ENCODE measurements at places on chromosomes 5 and 9. TPM values are rescaled to one million over a fixed set of nuclear protein-coding genes. Genes with fewer than 3 reads are reported as not detected.

DNA sequence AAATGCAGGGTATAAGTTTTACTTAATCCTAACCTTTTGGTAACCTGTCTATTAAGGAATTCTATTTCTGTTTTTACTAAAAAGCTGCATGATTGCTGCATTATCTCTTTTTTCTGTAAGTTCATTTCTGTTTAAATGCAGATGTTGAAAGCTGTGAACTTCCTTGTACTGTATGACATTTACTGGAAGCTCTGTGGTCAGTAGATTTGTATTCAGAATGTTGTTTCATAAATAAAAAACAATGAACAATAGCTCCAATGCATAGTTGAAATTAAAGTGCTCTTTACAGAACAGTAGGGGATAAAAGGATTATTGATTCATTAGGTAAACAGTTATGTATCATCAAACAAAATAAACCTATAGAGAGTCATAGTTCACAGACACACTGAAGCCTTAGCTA lies 46.5 kb upstream of the FKTN start:
- DNase-seq, result no peak

DNA sequence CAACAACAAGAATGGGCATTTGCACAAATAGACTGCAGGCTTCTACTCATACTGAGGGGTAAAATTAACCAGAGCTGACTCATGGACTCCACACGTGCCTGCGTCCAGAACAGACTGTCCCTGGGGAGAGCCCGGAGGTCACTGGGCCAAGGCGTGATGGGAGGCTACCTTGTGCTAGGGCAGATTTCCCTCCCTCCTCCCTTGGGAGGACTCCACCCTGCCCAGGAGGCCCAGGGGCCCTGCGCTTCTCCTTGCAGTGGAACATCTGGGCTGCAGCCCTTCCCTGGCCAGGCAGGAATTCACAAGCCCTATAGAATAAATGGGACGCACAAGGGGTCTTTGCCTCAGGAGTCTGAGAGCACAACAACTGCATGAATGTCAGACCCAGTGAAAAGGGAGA lies 35.6 kb downstream of the IRX2 start:
- no peak for DNase-seq

RORB gene
- total RNA-seq, result 0.81 TPM

SERF1B gene
- 32.9 TPM for total RNA-seq

GRCh38 chr9:113953531-113953930 lies 77.4 kb downstream of the ZNF618 start:
- no peak for DNase-seq

NFIB gene
- total RNA-seq, result 114 TPM

TMEM232 gene
- not detected for total RNA-seq

DNA sequence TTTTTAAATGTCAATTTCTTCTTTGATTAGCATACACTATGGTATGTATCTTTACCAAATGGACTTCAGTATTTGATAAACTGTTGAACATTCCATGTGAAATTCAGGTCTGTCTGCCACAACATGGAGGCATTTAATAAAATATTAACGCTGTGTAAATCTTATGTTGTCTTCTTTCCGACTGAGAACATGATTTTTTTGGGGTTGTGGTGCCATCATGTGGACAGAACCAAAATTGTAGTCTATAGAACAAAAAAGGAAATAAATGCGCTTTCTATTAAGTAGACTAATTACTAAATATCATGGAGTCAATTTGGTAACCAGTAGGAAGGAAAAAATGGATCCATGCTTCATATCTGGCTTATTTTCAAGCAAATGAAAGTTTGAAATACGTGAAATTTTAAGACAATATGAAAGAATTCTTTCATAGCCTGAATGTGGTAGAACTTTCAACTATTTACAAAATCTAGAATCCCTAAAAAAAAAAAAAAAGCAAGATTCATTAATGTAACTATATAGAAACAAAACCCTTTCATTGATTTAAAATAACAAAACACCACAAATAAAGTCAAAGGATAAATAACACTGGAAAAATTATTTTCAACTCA lies 2.8 kb upstream of the PLK2 start:
- no peak for DNase-seq

DNA sequence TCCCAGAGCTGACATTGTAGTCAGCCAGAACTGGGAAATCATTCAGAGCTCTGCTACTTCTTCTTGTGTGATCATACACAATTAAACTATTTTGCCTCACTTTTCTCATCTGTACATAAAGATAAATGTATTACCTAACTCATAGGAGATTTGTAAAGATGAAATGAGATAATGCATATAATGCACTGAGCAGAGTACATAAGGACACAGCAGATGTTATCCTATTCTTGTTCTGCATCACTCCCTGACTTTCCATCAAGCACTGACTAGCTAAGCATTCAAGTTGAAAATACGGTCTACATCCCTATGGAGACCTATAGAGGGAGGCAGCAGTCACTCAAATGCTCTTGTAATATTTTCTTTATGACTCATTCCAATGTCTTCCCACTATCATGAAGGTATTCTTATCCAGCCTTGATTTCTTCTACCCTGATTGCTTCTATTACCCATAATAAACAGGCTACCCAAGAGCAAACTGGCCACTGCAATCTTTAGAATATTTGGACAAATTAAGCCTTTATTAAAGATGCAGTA lies 16.3 kb upstream of the PRR16 start:
- DNase-seq, result no peak

DNA sequence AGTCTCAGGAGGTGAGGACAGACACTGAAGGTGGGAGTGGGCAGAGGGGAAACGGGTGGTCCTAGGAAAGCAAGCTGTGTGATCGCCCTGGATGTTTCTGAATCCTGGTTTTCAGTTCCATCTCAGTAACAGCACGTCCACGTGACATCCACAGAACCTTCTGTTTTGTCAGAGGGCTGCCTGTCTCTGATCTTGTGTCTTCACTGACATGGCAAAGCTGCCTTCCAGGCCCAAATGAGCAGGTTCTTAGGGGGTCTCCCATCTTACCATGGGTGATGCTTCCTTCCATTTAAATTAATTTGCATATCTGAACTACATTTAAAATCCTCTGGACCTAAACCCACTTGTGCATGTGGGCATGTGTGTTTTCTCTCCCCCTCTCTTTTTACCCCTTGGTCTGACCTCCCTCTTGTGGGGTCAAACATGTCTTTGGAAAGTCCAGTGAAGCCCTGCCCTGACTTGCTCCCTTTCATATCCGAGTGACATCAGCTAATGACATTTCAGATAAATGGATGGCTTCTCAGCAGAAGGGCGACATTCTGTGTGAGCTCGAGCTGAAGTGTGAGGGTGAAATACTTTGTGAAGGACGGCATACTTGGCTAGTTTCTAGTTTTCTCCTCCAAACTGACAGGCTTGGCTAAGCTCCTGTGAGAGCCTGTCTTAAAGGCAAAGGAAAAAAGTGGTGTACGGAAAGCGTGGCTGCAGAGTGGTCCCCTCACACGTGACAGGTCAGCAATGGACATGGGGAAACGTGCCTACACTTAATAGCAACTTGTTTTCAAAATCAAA lies 204.8 kb upstream of the S1PR3 start:
- no peak for DNase-seq

- no peak for DNase-seq
Observed at GRCh38 chr9:129237803-129238202, 59.7 kb upstream of the IER5L start.

- DNase-seq, result no peak
Observed at GRCh38 chr9:87292449-87293191, 205.0 kb upstream of the DAPK1 start.

FBXW11 gene
- 91.2 TPM for total RNA-seq

- DNase-seq, result no peak
Observed at GRCh38 chr5:158119961-158120723, 261.2 kb upstream of the CLINT1 start.

ACTBL2 gene
- total RNA-seq, result not detected

DNA sequence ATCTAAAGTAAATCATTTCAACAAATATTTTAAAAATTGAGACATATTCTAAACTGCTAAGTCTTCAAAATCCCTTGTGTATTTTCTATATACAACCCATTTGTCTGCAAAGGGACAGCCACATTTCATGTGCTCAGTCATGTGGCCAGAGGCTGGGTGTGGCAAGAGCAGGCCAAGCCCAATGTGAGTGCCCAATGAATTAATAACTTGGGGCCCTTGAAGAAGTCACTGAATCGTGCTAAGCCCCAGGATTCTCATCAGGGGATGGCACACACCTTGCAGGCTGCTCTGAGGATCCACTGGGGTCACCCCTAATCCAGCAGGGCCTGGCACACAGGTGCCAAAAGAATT lies 78.2 kb upstream of the SMIM23 start:
- no peak for DNase-seq

GRCh38 chr5:3027185-3027865 lies 275.8 kb upstream of the IRX2 start:
- DNase-seq, result no peak

GRCh38 chr9:129006328-129007034 lies 21.6 kb downstream of the SH3GLB2 start:
- no peak for DNase-seq

DNA sequence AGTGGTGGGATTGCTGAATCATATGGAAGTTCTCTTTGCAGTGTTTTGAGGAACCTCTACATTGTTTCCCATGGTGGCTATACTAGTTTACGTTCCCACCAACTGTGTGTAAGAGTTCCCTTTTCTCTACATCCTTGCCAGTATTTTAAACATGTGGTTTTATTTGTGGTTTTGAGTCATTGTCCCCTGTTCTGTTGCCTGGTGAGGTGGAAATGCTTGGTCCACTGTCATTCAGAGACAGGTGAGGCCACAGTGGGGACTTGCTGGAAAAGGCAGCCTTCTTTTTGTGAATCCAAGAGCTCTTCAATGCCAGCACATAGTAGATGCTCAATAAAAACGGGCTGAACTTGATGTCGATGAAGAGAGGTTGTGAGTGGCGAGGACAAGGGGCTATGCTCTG lies 44.2 kb downstream of the SH3PXD2B start:
- DNase-seq, result no peak

DNA sequence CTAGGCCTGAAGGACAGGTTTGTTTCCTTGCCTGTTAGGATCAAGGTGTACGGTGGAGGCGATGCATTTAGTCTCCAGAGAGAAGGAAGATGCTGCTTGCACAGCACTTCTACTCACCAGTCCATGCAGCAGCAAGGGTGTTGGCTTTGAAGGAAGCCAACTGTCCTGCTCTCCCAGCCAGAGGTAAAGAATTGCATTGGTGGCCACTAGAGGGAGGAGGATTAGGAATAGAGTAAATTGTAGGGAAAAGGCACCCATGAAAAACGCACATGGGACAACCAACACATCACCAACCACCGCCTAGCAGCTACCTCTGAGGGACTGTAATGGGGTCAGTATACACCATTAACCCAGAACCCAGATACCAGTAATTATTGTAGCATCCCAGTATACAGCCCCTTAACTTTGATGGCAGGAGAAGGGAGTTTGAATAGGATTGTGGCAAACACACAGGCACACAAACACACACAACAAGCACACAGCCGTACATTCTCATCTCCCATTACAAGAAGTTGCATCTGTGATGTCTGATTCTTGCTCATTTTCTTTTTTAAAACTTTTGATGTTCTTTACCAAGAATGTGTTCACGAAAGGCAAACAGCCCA lies 267.7 kb downstream of the ADAMTS6 start:
- no peak for DNase-seq

SPINK6 gene
- not detected for total RNA-seq

- DNase-seq, result no peak
Observed at GRCh38 chr5:179374506-179375235, 29.4 kb upstream of the ADAMTS2 start.

DNA sequence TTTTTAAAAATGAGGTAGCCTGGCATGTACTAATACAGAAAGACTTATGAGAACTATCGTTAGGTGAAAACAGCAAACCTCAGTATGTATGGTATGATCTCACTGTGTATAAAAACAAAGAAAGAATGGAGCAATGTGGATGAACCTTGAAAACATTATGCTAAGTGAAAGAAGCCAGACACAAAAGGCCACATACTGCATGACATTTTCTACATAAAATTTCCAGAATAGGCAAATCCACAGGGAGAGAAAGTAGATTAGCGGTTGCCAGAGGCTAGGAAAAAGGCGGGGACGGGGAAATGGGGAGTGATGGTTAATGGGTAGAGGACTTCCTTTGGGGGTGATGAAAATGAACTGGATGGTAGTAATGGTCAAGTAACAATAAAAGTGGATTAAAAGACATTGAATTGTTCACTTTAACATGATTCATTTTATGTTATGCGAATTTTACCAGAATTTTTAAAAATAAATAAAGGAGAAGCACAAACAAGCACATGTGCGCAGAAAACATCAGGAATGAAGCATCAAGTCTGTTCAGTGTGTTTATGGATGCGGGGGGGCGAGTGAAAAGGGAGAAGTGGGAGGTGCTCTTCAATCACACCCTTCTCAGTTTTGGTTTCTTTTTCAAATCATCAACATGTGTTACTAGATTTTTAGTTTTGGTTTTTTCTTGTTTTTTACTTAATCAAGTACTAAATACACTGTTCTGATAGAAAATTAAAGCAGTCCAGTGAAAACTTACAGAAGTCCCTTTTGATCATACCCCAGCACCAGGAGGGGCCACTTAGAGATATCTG lies 16.3 kb downstream of the ROR2 start:
- no peak for DNase-seq

DNA sequence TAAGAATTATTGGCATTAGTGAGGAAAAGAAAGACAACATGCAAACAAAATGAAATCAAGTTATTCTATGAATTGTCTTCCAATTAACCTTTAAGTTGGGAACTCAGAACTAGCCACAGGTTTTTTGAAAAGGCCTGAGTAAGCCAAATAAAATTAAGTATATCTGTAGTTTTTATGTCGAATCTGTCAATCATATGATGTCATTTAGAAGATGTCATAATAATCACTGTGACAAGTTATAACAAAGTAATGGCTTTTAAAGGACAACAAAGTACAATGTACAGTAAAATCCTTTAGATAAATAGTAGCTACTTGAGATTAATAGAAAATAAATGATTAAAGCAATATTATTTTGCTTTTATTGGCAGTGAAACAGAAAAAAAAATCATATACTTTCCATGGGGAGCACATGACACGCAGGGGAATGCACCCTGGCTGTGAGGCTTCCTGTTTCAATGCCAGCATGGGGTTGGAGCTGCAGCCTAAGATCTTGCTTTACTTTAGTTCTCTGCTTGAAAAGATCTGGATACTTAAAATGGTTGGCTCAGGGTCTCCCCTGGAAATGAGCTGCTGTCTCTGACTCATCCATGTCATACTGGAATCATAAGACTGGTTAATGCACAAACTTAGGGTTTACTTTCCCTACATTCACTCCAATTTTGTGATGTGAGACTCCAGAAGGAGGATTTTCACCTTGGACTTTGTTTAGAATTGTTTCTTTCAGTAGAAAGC lies 284.3 kb downstream of the TAF11L14 start:
- DNase-seq, result no peak

- no peak for DNase-seq
Observed at GRCh38 chr9:93225417-93225816, 41.5 kb downstream of the WNK2 start.

RPL37 gene
- 26.1 TPM for total RNA-seq

DNA sequence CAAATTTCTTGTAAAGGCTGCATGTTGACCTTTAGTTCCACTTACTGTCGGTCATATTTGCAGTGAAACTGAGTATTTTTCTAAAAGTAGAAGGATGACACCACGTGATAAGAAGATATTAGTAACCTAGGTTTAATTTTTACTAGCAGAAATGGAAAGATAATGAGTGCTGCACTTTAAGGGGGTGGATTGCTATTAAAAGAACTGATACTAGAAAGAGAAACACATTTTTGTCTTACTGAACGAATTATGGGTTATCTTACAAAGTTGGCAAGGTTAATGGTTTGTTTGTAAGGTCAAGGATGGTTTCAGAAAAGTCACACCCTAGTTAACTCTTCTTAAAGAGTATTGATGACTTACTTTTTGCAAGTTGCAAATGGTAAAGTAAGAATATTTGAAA lies 2.4 kb downstream of the MACIR start:
- DNase-seq, result no peak

Data from thoracic aorta (tissue), 2 donors.